ENCODE measurements at places on chromosomes 4 and X. TPM values are rescaled to one million over a fixed set of nuclear protein-coding genes. Genes with fewer than 3 reads are reported as not detected.

The CAPN6 gene
- not detected for total RNA-seq

The RFC1 gene
- 83.0 TPM for total RNA-seq

The ZNF185 gene
- 1.0 TPM for total RNA-seq

The TMEM156 gene
- total RNA-seq = 25.9 TPM

The BRS3 gene
- not detected for total RNA-seq

The TMEM35A gene
- total RNA-seq = not detected

The PITX2 gene
- total RNA-seq = 0.09 TPM

The FAT1 gene
- 0.07 TPM for total RNA-seq

The PHOX2B gene
- not detected for total RNA-seq

The WNK3 gene
- total RNA-seq = 0.12 TPM

The BMX gene
- not detected for total RNA-seq

The CDX4 gene
- total RNA-seq = not detected

GRCh38 chrX:18542905-18543304, 117.5 kb downstream of the CDKL5 start:
- no peak for DNase-seq

- DNase-seq = no peak
Observed at GRCh38 chr4:94508806-94509205, 57.1 kb downstream of the PDLIM5 start.

DNA sequence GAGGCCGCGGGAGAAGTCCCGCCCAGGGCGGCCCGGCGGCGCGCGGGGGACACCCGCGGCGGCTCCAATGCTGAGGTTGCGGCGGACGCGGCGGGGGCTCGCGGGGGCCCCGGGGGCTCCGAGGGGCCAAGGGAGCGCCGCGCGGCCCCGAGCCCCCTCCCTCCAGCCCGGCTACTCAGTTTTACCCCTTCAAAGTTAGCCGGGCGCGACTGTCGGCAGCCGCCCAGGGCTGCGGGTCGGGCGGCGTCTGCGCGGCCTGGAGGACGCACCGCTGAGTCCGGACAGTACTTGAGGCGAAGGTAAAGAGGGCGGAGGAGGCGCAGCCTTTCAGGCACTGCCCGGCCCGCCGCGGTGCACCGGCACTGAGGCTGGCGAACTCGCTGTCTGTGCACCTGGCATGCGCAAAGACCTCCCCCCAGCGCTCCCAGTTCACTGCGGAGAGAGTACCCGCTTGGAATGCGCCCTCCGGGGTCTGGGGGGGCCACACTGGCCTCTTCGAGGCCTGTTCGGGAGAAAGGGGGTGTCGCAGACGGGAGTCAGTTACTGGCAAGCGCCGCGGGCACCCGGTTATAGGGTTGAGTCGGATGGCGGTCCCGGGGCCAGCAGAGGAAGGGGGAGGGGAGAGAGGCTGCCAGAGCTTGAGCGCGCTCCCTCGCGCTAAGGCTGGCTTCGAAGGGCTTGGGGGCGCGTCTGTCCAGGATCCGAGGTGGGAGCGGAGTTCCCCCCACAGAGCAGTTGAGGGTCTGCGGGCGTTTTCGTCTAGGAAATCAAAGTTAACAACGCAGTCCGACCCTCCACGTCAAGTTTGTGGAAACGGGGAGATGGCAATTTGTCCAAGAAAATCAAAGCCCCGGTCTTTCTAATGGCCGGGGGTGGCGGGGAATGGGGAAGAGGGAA, 1.1 kb downstream of the PCDH19 start:
- no peak for DNase-seq

- DNase-seq = no peak
Observed at GRCh38 chrX:24025741-24026403, 1.1 kb downstream of the KLHL15 start.

DNA sequence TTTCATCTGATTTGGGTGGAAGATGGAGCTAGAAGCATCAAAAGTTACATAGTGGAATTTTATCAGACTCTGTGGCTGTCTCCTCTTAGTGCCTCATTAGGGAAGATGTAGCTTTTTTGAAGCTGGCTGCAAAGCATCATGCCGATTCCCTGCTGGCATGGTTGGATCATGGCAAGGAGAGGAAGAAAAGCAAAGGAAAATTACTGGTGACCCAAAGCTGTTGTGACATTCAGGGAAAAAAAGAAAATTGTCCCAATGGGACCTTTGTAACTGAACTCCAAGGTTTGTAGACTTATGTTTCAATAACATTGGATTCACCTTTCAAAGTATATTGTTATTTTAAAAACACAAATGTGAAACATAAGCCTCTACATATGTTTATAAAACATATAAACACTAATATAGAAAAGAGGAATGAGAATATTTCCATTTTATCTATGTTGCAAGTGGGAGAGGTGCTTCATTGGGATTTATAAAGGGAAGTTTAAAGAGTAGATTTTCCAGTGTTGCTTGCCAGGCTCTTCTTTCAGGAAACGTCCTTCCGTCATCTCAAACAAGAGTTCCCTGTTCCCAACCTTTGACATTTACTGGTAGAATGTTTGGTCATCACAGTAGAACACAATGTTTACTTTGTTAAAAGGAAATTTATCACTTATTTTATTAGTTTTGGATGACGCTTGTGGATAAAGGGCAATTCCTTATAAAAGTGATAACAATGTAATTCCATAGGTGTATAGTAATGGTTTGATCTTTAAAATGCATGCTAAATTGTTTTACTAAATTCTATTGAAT, 190.1 kb upstream of the GPRIN3 start:
- DNase-seq = no peak

GRCh38 chr4:40628888-40629287, 776 bp downstream of the RBM47 start:
- DNase-seq = no peak

- no peak for DNase-seq
Observed at GRCh38 chr4:3193531-3194203, 55.3 kb upstream of the MSANTD1 start.

DNA sequence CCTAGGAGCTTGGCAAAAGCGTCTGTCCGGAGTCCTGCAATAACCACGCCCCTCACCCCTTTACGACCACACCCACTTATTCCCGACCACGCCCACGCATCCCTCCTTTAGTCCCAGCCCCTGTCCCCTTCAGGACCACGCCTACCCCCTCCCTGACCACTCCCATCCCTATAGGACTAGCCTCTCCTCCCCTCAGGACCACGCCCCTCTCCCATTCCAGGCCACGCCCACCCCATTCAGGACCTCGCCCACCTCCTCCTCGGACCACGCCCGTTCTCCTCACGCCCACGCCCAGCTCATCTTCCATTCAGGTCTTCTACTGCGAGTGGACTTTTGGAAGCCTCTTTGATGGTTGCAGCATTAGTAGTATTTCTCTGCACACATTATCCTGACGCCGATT, 131.2 kb upstream of the STX18 start:
- DNase-seq = no peak

DNA sequence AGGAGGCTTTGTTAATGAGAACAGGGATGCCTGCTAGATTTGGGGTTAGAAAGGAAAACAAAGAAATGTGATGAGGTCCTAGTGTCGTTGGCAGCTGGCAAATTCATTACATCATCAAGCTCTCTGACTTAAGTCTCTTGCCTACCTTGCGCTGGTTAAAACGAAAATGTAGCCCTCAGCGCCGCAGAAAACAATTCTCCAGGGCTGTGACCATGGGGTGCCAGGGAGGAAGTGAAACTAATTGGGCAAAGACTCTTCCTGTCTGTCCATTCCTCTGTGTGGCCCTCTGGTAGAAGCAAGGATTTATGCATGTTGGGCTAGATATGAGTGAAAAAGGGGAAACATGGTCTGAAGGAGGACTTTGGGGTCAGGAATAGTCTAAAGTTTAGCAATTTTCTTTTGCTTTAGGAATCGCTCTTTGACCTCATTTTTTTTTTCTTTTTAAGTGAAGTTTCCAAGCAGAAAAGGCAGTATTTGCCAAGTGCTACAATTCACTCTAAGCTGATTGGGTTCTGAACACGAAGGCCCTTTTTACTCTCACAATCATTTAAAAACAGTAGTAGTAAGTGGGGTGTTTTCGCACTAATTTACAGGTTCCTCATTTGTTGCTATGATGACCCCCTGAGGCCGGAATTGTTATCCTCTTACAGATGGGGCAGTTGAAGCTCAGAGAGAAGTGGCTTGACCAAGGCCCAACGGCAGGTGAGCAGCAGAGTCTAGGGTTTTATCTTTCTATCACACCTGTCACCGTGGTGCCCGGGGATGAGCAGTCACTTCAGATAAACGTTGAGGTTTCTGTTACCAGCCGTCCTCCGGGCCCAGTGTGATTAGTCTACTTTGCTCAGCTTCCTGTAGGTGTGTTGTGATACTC, 27.3 kb upstream of the CHRNA9 start:
- DNase-seq = peak; percentile 90

GRCh38 chrX:115367951-115368350, 78.4 kb downstream of the LUZP4 start:
- no peak for DNase-seq

- DNase-seq = no peak
Observed at GRCh38 chrX:46694549-46694948, 64.4 kb downstream of the SLC9A7 start.

GRCh38 chrX:39814391-39814790, 283.4 kb downstream of the BCOR start:
- DNase-seq = peak; percentile 80

- DNase-seq = no peak
Observed at GRCh38 chr4:41838590-41838989, 90.1 kb upstream of the PHOX2B start.

- no peak for DNase-seq
Observed at GRCh38 chr4:26424153-26424552, 66.1 kb downstream of the CCKAR start.

DNA sequence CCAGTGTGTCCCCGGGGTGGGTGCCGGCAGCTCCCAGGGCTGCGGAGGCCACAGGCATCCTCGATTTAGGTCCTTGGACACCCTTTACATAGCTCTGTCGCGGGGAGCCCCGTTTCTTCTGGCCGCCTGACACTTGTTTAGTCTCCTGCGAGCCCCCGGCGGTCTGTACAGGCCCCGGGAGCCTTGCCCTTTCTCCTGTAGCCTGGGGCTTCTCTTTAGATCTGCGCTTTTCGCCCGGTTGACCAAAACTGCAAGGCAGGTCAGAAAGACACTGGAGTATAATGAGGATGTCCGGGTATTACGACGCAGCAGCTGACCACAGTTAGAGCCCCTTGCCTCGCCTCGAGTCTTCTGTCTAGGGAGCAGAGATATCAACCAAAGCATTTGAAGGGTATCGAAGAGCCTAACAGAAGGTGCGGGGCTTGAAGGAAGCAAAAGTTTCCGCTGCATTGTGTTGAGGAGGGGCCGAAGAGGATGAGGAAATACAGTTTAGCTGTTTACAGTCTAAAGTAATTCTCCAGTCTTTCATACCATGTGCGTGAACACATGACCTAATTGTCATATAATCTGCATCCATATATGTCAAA, 479 bp downstream of the BRCC3 start:
- no peak for DNase-seq

- no peak for DNase-seq
Observed at GRCh38 chr4:83516042-83516772, 19.7 kb upstream of the GPAT3 start.

DNA sequence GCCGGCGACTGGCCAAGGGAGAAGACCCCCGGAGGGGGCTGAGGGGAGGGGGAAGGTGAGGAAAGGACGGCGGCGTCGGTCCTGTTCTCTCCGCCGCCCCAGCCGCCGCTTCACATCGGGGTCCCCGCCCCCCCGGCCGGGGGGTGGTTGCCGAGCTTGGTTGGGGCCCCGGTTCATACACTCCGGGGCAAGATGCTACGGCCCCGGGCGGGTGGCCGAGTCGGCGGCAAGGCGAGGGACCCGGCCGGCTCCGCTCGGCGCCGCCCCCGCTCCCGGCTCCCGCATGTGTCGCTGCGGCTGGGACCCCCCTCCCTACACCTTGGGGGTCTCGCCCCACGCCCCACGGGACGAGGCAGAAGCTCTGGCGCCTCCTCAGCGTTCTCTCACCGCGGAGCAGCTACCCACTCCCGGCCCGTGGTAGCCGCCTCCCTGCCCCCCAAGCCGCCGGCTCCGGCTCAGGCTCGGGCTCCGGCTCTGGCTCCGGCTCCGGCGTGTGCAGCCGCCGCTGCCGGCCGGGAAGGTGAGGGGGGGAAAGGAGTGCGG, 461 bp downstream of the FBXW7 start:
- DNase-seq = peak; percentile 80

DNA sequence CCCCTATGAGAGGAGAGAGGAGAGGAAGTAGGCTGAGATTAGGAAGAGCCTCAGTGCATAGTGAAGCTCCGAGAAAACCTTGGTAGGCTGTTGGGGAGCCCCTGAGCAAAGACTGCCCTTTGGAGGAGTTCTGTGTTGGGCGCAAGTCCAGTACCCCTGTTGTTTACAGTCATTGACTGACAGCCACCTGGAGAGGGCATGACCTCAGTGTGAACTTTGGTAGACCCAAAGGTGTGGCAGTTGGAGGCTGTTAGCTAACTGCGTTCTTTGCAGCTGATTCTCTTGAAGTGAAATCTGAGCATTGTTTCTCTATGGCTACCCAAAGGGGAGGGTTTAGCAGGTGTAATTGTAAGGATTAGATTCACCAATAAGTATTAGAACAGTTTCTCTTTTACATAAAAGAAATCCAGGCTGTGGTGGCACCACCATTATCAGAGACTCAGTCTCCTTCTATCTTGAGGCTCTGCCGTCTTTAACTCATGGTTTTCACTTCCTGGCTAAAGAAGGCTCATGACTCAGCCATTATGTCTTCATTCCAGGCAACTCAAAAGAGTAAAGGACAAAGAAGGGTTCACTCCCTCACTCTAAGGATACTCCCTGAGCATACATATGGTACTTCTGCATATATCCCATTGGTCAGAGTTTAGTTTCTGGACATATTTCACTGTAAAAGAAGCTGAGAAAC, 33.4 kb downstream of the ANXA3 start:
- no peak for DNase-seq

- no peak for DNase-seq
Observed at GRCh38 chr4:136012220-136012619, 1520.1 kb downstream of the PCDH18 start.

DNA sequence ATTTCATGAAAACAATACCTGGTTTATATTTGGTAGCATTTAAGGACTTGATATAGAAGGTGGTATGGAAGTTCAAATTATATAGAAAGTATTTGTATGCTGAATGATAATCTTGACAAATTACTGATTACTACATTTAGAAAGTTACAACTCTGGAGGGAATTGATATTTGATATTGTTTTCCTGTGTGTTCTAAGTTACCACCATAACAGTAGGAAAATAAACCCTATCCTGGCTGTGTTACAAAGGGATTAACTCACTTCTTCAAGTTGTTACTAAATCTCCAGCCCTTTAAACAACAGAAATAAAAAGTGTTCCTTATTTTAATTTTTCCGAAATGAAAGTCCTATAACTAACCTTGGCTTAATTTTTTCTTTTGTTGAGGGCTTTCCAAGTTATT, 36.6 kb downstream of the FHL1 start:
- DNase-seq = no peak

- no peak for DNase-seq
Observed at GRCh38 chrX:128518508-128518907, 466.3 kb upstream of the ACTRT1 start.

- no peak for DNase-seq
Observed at GRCh38 chr4:3073158-3074077, 920 bp downstream of the HTT-AS start.

- DNase-seq = no peak
Observed at GRCh38 chrX:11386001-11386523, 92.8 kb downstream of the AMELX start.

DNA sequence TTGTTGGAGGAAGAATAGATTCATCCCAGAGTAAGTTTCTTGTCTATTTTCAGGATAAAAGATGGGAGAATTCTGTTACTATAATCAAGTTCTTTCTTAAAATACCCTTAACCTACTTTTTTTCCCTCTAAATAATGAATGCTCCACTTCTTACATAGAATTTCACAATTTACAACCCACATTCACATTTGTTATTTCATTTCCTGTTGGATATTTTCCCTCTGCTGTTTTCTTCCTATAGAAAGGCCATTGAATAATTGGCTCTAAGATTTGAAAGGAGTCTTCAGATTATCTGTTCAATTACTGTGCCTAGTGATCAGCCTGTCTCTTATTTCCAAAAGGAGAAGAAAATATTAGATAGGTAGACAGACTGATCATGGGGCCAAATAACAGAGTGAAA, 79.7 kb downstream of the CPE start:
- peak; percentile 3 for DNase-seq

All from activated CD4-positive, alpha-beta T cell treated with anti-CD3 and anti-CD28 coated beads, Interleukin-2, amount 10 ng/mL, durations not matched to agents 24 days and 14 days (primary cell).